ENCODE measurements at places on chromosomes 1 and 21.

GRCh38 chr1:148318123-148318903, 164.8 kb downstream of the PPIAL4G start:
- peak; percentile 24 for DNase-seq

- DNase-seq: no peak
Observed at GRCh38 chr1:17227358-17227915, 21.5 kb upstream of the PADI3 start.

DNA sequence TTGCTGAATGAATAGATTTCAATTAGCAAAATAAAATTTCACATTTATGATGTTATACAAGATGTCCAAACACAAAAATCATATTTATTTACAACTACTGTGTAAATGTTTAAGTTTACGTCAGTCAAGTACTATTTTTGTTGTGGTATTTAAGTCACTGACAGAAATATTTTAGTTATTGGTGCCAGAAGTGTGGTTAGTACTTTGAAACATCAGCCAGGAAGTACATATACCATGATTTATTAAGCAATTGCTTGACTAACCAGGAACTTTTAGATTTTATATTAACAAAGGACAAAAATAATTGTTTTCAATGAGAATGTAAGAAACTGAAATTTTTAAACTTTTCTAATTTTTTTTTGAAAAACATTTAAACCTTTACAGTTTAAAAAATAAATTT, 2.4 kb upstream of the FCRL4 start:
- no peak for DNase-seq

DNA sequence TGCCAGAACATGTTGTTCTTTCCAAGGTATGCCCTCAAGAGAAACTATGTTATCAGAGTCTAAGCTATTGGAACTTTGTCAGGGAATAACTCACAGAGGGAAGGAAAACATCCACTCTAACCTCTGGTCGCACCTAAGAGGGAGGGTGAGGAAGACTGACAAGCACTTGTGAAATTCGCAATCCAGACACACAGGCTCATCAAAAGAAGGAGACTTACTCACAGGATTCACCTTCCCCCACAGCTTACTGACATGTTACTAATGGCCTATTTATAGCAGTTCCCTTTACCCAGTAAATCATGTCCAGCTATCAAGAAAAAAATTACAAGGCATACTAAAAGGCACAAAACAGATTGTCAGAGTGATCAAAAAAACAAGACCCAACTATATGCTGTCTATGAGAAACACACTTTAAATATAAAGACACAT, 36.9 kb downstream of the WDR64 start:
- no peak for DNase-seq

DNA sequence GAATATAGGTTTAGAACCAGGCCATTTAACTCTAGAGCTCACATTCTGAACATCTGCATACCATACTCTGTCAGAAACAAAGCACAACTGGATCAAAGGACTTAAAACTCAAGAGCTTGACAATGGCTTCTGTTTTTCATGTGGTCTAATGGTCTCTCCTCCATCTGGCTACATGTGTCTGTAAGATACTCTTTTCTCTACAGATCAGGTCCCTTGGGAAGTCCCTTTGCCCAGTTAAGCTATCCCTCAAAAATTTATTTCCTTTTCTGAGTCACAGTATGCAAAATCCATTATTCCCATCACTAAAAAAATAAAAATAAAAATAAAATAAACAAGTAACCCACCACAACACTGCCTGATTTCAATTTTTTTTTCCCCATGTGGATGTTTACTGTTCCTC, 357.0 kb upstream of the PRMT6 start:
- no peak for DNase-seq

GRCh38 chr1:115679141-115679611, 37.4 kb downstream of the VANGL1 start:
- DNase-seq: no peak

- DNase-seq: no peak
Observed at GRCh38 chr21:45699251-45699942, 55.9 kb downstream of the PCBP3 start.

DNA sequence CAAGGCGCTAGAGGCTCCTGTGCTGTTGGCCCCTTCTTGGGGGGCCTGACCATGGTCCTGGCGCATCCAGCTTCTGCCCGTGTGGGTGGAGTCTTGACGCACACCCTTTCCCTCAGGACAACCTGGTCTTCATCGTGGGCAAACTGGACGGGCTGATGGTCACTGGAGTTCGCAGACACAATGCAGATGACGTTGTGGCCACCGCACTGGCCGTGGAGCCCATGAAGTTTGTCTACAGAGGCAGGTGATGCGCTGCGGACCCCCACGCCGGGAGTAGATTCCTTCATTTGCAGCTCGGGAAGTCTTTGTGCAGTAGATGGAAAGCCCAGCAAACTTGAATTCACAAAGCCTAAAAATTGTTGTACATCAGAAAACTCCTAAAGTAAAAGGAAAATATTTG, 58.1 kb downstream of the S100B start:
- no peak for DNase-seq

- DNase-seq: no peak
Observed at GRCh38 chr1:207806531-207807325, 54.9 kb downstream of the CD46 start.

Measured in activated T-helper 1 cell treated with Interleukin-2 at 50 U/mL for 16 hours (primary cell).